H9 (cell line): ENCODE measurements at places on chromosomes 4 and X.

- no peaks in the 10 kb centered on the region for H3K27me3 ChIP-seq
- no peak overlapping the region for H3K4me3 ChIP-seq
- no peaks in the 10 kb centered on the region for H3K4me1 ChIP-seq
- no peak overlapping the region for H3K27ac ChIP-seq
- no peaks in the 10 kb centered on the region for H3K36me3 ChIP-seq
- DNase-seq = no peak
Measured at GRCh38 chr4:138013625-138014024, 228.5 kb downstream of the SLC7A11 start.

- H3K36me3 ChIP-seq = no peaks in the 10 kb centered on the region
- no peak for DNase-seq
- no peaks in the 10 kb centered on the region; the same call in 1 of the 2 replicates for H3K27me3 ChIP-seq
- H3K4me3 ChIP-seq = no peak overlapping the region
Measured at GRCh38 chr4:185540487-185541120, 5.3 kb upstream of the PDLIM3 start.

GRCh38 chrX:151359931-151360871 is 36.8 kb upstream of the VMA21 start:
- H3K27ac ChIP-seq = no peak overlapping the region
- no peaks in the 10 kb centered on the region for H3K36me3 ChIP-seq
- peak overlapping the region; percentile 68; the same call in 2 of the 3 replicates for H3K4me3 ChIP-seq
- peak; percentile 64 for DNase-seq

DNA sequence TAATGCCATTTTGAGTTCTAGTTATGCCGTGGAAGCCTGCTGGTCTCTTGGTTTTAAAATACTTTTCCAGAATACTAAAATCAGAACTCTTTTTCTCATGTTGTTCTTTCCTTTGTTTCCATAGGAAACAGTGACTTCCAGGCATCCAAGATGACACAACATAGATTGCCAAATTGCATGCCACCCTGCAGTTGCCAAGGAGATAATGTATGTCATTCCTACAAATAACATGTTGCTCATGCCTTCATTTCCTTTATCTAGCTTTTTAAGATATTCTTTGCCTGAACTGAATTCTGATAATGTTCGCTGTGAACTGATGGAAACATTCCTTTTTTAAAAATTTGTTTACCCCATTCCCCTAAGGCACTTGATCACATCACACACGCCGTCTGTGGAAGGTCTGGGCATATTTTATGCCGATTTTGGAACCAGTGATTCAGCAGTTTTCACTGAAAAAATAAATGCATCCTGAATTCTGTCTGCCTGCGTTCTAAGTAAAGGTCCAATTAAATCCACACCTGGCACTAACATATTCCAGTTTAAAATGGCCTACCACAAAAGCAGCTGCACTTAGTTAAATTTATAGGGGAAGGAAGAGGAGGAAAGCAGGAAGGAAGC is 38.0 kb upstream of the COX7B2 start:
- no peak overlapping the region for H3K4me3 ChIP-seq
- H3K27ac ChIP-seq = no peak overlapping the region
- H3K4me1 ChIP-seq = no peaks in the 10 kb centered on the region

DNA sequence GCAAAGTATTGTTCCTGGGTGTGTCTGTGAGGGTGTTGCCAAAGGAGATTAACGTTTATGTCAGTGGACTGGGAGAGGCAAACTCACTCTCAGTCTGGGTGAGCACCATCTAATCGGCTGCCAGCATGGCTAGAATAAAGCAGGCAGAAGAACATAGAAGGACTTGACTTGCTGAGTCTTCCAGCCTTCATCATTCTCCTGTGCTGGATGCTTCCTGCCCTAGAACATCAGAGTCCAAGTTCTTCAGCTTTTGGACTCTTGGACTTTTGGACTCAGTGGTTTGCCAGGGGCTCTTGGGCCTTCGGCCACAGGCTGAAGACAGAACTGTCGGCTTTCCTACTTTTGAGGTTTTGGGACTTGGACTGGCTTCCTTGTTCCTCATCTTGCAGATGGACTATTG is 15.3 kb upstream of the ENPP6 start:
- no peak for DNase-seq
- no peaks in the 10 kb centered on the region for H3K4me1 ChIP-seq
- H3K36me3 ChIP-seq = no peaks in the 10 kb centered on the region
- H3K27ac ChIP-seq = no peak overlapping the region
- H3K4me3 ChIP-seq = no peak overlapping the region

DNA sequence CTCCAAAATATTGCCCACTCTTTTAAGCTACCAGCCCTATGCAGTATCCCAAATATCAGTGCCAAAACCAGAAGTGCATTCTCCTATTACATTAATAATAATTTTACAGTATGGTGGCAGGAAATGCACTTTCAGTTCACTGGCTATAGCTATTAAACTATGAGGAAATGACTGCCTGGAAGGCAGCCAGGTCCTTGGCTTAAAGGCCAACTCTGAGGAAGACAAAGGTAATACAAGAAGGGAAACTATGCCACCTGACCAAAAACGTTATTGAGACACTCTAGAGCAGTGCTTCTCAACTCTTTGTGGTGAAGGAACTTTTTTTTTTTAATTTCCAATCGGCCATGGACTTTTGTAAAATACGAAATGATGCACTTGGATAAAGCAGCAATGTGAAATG is 133.6 kb upstream of the VAMP7 start:
- no peaks in the 10 kb centered on the region for H3K27me3 ChIP-seq
- no peaks in the 10 kb centered on the region; the same call in 2 of the 3 replicates for H3K36me3 ChIP-seq
- no peak overlapping the region for H3K27ac ChIP-seq
- DNase-seq = no peak

DNA sequence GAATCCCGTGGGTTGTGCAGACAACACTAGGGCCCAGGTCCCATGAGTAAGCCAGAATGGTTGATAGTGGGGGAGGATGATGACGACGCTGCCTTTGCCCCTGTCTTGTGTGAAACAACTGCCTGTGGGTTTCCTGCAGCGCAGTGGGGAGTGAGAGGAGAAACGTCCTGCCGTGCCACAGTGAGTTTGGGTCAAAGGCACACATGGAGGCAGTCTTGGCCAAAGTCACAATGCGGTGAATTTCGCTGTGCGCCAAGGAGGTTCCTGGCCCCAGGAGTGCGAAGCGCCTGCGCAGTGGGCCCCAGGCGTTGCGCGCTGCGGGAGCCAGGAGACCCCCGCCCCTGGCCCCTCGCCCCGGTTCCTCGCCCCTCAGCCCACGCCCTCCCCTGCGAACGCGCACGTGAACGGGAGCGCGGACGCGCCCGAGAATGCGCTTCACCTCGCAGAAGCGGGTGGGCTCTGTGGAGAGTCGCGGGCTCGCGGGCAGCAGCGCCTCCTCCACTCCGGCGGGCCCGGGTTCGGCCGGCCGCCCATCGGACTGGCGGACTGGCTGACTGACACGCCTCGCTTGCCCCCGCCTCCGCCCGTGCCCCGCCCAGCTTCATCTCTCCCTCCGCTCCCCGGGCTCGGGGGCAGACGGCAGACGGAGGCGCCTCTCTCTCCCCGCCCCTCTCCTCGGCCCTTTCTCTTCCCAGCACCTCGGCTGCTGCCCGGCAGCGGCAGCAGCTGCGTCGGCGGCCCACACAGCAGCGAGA is at the start of gene NUDT10:
Gene NUDT10 (plus strand): TSS at position 635 of the 755 bp plus-strand sequence. CDS start 144 bp downstream, outside the sequence.
- no peaks in the 10 kb centered on the region for H3K27me3 ChIP-seq
- peak within 1 kb of the TSS; percentile 90 for H3K4me3 ChIP-seq
- peak; percentile 87 for DNase-seq
- no peaks in the 10 kb centered on the region for H3K4me1 ChIP-seq
- H3K36me3 ChIP-seq = no peaks in the 10 kb centered on the region
